Upper lobe of right lung (tissue), 1 donor: ENCODE measurements at places on chromosomes 3 and 15.

GRCh38 chr15:43378601-43379000, 7.7 kb downstream of the TUBGCP4 start:
- peaks cover 45% of the 10 kb centered on the region for H3K36me3 ChIP-seq
- H3K27ac ChIP-seq: no peak overlapping the region
- no peak overlapping the region for H3K4me3 ChIP-seq
- H3K4me1 ChIP-seq: no peaks in the 10 kb centered on the region
- DNase-seq: no peak

DNA sequence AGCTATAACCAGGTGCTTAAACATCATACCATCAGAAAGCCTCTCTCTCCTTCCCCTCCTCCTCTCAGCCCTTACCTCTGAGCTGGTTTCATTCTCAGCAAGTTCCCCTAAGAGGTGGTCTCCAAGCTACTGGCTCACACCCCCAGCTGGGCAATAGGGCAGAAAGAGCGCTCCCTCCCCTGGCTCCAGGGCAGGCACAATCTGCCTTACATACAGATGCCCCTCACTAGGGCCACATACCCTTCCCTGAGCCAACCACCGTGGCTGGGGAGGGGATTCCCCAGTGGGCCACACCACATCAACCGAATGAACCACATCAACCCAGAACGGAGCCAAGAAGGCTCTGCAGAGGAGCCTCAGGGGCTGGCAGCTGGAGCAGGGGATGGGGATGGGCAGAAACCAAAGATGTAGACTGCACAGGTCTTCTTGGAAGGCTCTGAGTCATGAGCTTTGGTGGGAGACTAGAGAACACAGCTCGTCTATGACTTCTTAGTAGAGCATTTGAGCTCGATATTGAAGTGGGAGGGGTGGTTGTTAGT, 4.6 kb upstream of the FBLN2 start:
- peaks cover 15% of the 10 kb centered on the region for H3K4me1 ChIP-seq
- H3K27ac ChIP-seq: no peak overlapping the region
- no peaks in the 10 kb centered on the region for H3K36me3 ChIP-seq

DNA sequence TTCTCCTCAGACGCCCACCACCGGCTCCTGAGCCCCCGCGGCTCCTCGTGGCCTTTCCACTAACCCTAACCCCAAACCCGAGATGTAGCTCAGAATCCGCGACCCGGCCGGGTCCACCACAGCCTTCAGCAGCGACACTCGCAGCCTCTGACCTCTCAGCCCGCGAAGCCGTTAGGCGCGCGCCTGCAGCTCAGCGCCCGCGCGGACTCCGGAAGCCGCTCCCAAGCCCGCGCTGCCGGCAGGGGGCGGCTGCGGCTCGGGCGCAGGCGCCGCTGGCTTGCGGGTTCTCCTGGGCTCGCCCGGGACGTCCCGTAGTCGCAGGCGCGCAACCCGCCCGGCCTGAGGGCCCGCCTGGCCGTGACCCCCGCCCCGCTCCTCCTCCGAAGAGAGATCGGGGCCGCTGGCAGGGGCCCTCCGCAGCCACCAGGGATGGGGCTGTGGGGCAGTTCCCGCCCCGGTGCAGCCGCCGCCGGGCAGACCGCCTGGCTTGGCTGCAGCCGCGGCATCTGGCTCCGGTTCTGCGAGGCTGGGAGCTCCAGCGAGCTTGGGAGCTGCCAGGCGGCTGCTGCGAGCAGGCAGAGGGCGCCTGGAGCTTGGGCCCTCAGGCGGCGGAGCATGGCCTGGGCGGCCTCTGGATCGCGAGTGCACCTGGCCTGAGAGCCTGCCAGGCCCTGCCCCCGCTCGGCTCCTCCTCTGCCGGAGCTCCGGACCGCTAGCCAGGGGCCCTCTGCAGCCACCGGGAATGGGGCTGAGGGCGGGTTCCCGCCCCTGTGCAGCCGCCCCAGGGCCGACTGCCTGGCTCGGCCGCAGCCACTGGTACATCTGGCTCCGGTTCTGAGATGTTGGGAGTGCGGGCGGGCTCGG, 120.7 kb downstream of the LMLN start:
- H3K27me3 ChIP-seq: peaks cover 71% of the 10 kb centered on the region
- peak; percentile 90 for DNase-seq
- no peaks in the 10 kb centered on the region for H3K36me3 ChIP-seq
- no peaks in the 10 kb centered on the region for H3K4me1 ChIP-seq

DNA sequence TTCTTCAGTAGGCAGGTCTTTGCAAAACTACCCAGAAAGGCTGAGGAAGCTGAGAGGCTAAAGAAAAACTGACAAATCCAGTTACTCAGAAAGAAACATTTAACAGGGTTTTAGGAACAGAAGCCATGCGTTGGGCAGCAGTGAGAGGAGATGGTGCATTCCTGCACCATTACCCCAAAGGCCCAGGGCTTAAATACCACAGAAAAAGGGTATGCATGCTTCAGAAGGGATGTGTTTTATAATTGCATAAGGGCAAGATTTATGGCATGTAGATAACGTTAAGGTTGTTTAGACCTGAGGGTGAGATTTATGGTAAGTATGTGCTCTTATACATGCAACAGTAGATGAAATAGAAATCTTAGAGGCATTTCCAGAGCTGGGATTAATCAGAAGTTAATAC, 10.0 kb downstream of the C3orf52 start:
- H3K36me3 ChIP-seq: no peaks in the 10 kb centered on the region
- H3K4me3 ChIP-seq: no peak overlapping the region
- no peak overlapping the region for H3K27ac ChIP-seq
- H3K4me1 ChIP-seq: peaks cover 4% of the 10 kb centered on the region

- H3K4me1 ChIP-seq: peaks cover 11% of the 10 kb centered on the region
- no peaks in the 10 kb centered on the region for H3K36me3 ChIP-seq
- H3K27me3 ChIP-seq: no peaks in the 10 kb centered on the region
- DNase-seq: no peak
- no peak overlapping the region for H3K4me3 ChIP-seq
These were observed 24.7 kb downstream of the NUDT16 start for GRCh38 chr3:131406274-131406673.
